Pulmonary artery endothelial cell (primary cell): ENCODE measurements at places on chromosomes 7 and 10.

GRCh38 chr10:84706875-84707274, 378.5 kb downstream of the CCSER2 start:
- DNase-seq = no peak

DNA sequence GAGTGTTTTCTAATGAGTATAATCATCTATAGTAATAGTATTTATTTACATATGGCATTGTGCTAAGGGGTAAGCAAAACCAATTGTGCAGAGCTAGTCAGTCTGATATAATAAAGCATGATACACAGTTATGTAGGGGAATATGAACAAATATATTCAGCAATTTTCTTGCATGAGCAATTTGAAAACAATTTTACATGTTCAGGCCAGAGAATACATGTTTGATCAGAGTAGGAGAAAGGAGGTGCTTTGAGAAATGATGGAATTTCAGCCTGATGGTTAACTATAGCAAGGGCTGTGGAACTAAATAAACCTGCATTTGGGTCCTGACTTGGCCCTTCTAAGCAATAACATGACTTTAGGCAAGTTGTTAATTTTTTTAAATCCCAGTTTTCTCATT, 214.5 kb downstream of the TWIST1 start:
- no peak for DNase-seq

- DNase-seq = no peak
Measured at GRCh38 chr7:81074406-81074805, 155.6 kb upstream of the SEMA3C start.

- no peak for DNase-seq
Measured at GRCh38 chr7:138008588-138009349, 6.9 kb upstream of the CREB3L2 start.

DNA sequence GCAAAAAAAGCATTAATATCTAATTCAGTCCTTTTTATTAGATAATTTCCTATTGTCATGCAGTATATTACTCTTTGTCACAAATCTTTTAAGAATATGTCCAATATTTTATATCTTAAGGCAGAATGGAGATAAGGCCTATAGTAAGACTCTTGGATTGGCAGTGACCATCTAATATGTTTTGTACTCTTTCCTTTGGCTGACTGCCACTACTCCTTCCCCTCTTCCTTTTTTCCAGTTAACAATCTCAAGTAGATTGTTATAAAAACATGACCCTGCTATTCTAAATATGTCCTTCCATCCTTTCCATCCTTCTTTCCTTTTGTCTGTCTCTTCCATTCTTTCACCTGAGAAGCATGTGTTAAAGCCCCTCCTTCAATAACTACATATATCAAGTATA, 92.8 kb upstream of the TMEM168 start:
- DNase-seq = peak; percentile 15
